ENCODE measurements at places on chromosomes 6 and 20. TPM values are rescaled to one million over a fixed set of nuclear protein-coding genes. Genes with fewer than 3 reads are reported as not detected.
A peak's percentile ranks its signal among the peaks of the same experiment; 100 is the strongest.

PROKR2 gene
- total RNA-seq, result not detected

- H3K36me3 ChIP-seq, result no peaks in the 10 kb centered on the region
- no peak for DNase-seq
- H3K27ac ChIP-seq, result no peak overlapping the region
- H3K4me3 ChIP-seq, result no peak overlapping the region
- H3K4me1 ChIP-seq, result peaks cover 29% of the 10 kb centered on the region
These were observed 5.0 kb downstream of the VSX1 start for GRCh38 chr20:25076731-25077609.

DNA sequence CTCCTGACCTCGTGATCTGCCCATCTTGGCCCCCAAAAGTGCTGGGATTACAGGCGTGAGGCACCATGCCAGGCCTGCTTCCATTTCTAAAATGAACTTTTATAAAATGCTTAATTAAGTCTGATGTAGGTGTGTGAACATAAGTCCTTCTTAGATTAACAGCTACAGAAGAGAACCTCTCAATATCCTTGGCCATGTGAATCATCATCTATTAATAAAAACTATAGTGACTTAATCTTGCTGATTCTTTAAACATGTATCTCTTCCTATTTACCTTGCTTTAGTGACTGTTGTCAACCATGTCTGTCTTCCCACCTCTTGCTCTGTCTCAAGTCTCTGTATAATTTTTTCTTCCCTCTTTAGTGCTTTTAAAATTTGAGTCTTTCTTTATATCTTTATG, 127.1 kb downstream of the JARID2 start:
- no peaks in the 10 kb centered on the region for H3K27me3 ChIP-seq
- H3K4me1 ChIP-seq, result peaks cover 77% of the 10 kb centered on the region
- DNase-seq, result no peak
- no peaks in the 10 kb centered on the region for H3K36me3 ChIP-seq
- no peak overlapping the region for H3K4me3 ChIP-seq
- H3K27ac ChIP-seq, result no peak overlapping the region

GRCh38 chr20:58616411-58616810, 34.7 kb upstream of the STX16 start:
- no peaks in the 10 kb centered on the region for H3K27me3 ChIP-seq
- no peak overlapping the region for H3K27ac ChIP-seq
- no peaks in the 10 kb centered on the region for H3K36me3 ChIP-seq

- H3K27me3 ChIP-seq, result no peaks in the 10 kb centered on the region
- H3K27ac ChIP-seq, result no peak overlapping the region
- H3K36me3 ChIP-seq, result no peaks in the 10 kb centered on the region
- no peak overlapping the region for H3K4me3 ChIP-seq
- H3K4me1 ChIP-seq, result no peaks in the 10 kb centered on the region
These were observed 48.7 kb upstream of the RSPO3 start for GRCh38 chr6:127069659-127070279.

- H3K36me3 ChIP-seq, result no peaks in the 10 kb centered on the region
- no peak overlapping the region for H3K4me3 ChIP-seq
- DNase-seq, result no peak
- H3K27me3 ChIP-seq, result no peaks in the 10 kb centered on the region
- H3K27ac ChIP-seq, result no peak overlapping the region
These were observed 44.6 kb upstream of the LRFN2 start for GRCh38 chr6:40631744-40632143.

DNA sequence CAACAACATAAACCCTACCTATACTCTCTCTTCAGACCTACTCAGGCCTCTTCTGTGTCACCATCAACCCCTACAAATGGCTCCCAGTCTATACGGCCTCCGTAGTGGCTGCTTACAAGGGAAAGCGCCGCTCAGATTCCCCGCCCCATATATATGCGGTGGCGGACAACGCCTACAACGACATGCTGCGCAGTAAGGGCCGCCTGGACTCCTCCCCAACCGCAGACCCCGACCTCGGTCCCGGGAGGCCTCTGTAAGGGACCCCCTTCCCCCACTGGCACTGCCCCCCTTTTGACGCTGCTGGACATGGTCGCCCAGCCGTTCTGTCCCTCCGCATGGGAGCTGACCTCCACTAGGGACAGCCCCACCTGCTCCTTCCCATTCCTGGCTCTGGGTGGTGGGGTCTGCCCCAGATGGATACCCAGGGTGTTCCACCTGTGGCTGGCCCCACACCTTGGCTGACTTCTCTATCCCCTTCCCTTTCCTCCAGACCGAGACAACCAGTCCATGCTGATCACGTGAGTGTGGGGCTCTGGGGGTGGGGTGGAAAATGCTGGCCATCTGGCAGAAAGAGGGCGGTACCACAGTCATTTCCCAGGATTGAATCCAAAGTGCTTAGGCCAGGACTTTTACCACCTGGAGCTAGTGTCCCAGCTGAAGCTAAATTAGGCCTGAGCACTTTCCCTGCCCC, 25.0 kb downstream of the MYH7B start:
- no peak overlapping the region for H3K27ac ChIP-seq
- no peak overlapping the region for H3K4me3 ChIP-seq
- H3K27me3 ChIP-seq, result no peaks in the 10 kb centered on the region
- no peaks in the 10 kb centered on the region for H3K4me1 ChIP-seq

NOX3 gene
- total RNA-seq, result not detected

DNA sequence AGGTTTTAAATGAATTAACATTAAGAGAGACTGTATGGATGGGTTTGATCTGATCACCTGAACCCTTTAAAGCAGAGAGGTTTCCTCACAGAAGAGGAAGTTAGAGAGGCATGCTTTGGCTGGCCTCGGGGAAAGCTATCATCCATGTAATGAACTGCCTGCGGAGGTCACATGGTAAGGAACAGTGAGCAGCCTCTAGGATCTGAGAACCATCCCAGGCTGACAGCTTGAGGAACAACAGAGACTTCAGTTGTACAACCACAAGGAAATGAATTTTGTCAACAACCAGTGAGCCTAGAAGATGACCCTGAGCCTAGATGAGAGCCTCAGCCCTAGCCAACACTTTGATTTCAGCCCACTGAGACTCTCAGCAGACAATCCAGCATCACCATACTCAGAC, 2.9 kb upstream of the COL21A1 start:
- no peak for DNase-seq
- H3K4me3 ChIP-seq, result no peak overlapping the region
- no peaks in the 10 kb centered on the region for H3K27me3 ChIP-seq
- H3K36me3 ChIP-seq, result no peaks in the 10 kb centered on the region

- no peaks in the 10 kb centered on the region for H3K36me3 ChIP-seq
- no peak overlapping the region for H3K4me3 ChIP-seq
- DNase-seq, result no peak
- H3K4me1 ChIP-seq, result no peaks in the 10 kb centered on the region
- no peaks in the 10 kb centered on the region for H3K27me3 ChIP-seq
These were observed 210.0 kb upstream of the PRDM1 start for GRCh38 chr6:105875974-105876640.

DNA sequence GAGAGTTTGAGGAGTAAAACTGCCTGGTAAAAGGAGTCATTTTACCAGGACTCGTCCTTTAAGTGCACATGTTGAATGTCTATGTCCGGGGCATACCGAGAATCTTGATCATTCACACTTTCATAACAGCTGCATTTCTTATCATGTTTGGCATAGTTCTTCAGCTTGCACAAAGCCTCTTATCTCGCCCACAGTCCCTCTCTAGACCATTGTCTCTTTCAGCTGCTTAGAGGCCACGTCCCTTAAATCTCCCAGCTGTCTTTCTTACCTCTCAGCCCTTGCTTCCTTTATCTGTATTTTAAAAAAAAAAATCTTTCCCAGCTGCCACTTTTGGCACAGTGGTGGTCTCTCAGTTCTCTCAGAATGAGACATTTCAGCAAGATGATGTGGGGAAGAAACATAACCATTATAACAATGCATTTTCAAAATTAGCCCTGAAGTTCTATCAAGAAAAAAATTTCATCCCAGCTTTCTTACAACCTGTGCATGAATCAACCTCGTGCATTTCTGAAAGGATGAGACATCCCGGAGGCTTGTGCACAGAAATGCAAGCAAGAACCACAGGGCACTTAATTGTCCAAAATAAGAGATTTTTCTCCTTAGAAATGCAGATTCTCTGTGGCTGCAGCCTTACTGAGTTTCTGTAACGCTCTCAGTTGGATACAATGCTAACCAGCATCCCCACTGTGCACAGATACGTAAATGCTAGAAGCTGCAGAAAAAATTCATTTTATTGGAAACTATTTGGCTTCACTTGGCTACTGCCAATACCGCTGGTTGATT, 24.2 kb downstream of the RBM24 start:
- H3K27ac ChIP-seq, result no peak overlapping the region
- no peak for DNase-seq
- H3K4me1 ChIP-seq, result no peaks in the 10 kb centered on the region
- H3K36me3 ChIP-seq, result no peaks in the 10 kb centered on the region
- H3K27me3 ChIP-seq, result no peaks in the 10 kb centered on the region

GRCh38 chr6:127131772-127132376, 13.4 kb downstream of the RSPO3 start:
- no peak overlapping the region for H3K27ac ChIP-seq
- no peaks in the 10 kb centered on the region for H3K27me3 ChIP-seq
- H3K4me1 ChIP-seq, result no peaks in the 10 kb centered on the region

DNA sequence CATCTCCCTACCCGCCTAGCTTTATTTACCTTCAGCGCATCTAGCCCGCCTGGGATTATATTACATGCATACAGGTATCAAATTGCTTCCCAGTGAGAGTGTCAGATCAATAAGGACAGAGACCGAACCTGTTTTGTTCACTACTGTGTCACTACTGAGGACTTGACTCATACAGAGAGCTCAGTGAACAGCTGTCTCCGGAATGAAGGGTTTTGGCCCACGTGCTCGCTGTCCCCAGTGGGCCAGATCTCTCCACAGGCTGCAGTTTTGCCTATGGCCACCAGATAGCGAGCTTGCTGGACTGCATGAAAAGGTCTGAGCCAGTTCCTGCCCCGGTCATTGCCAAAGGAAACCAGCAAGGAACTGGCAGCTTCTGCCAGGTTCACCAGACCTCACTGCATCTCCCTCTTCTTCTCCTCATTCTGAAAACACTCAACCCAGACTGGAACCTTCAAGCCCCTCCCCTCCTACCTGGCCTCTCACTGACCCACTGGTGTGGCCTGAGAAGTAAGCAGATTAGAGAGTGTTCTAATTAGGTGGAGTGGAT, 150.8 kb downstream of the ZMYND8 start:
- DNase-seq, result no peak
- peaks cover 5% of the 10 kb centered on the region for H3K4me1 ChIP-seq
- peaks cover 28% of the 10 kb centered on the region for H3K36me3 ChIP-seq
- H3K27ac ChIP-seq, result peak overlapping the region; percentile 69

BAG2 gene
- 0.38 TPM for total RNA-seq

DNA sequence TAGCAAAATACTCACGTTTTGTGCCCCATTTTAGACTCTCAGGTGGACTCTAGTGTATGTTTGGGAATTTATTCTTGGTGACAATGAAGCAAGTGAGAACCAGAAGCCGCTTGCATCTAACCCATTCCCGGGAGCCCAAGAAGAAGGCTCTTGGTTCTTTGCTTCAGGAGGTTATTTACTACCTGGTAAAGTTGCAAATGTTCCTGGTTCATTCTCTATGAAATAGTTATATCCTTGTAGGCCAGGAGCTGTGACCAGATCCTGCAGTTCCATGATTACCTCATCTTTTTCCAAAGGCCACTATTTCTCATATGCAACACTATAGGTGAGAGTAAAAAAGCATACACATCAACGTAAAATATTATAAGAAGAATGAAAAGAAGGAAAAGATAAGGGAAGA, 60.9 kb upstream of the FABP7 start:
- H3K27me3 ChIP-seq, result no peaks in the 10 kb centered on the region
- no peak for DNase-seq
- H3K27ac ChIP-seq, result no peak overlapping the region
- no peaks in the 10 kb centered on the region for H3K4me1 ChIP-seq

GRCh38 chr6:137471986-137472385, 22.2 kb downstream of the OLIG3 start:
- no peaks in the 10 kb centered on the region for H3K4me1 ChIP-seq
- no peaks in the 10 kb centered on the region for H3K27me3 ChIP-seq
- H3K27ac ChIP-seq, result no peak overlapping the region

NR2E1 gene
- total RNA-seq, result not detected

CD93 gene
- total RNA-seq, result 22.3 TPM

- H3K27me3 ChIP-seq, result no peaks in the 10 kb centered on the region
- no peak overlapping the region for H3K27ac ChIP-seq
- no peaks in the 10 kb centered on the region for H3K4me1 ChIP-seq
- H3K36me3 ChIP-seq, result no peaks in the 10 kb centered on the region
- no peak overlapping the region for H3K4me3 ChIP-seq
- DNase-seq, result no peak
These were observed 64.7 kb downstream of the AK9 start for GRCh38 chr6:109626311-109626710.

DNA sequence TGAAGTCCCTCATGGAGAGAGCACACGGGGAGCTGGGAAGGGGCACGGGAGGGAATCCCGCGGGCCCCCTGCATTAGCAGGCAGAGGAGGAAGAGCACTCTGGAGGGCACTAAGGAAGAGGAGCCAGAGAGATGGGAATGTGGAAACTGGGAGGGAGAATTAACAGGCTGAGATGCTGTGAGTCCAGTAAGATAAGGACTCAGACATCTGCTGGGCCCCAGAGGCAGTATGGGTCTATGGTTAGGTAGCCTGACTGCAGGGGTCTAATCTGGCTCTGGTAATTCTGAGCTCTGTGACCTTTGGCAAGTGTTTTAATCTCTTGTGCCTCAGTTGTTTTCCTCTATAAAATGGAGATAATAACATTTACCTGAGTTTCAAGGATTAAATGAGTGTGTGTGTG, 15.7 kb upstream of the SRSF3 start:
- H3K4me1 ChIP-seq, result peaks cover 6% of the 10 kb centered on the region
- H3K27me3 ChIP-seq, result no peaks in the 10 kb centered on the region
- H3K4me3 ChIP-seq, result no peak overlapping the region
- no peaks in the 10 kb centered on the region for H3K36me3 ChIP-seq
- no peak overlapping the region for H3K27ac ChIP-seq

DNA sequence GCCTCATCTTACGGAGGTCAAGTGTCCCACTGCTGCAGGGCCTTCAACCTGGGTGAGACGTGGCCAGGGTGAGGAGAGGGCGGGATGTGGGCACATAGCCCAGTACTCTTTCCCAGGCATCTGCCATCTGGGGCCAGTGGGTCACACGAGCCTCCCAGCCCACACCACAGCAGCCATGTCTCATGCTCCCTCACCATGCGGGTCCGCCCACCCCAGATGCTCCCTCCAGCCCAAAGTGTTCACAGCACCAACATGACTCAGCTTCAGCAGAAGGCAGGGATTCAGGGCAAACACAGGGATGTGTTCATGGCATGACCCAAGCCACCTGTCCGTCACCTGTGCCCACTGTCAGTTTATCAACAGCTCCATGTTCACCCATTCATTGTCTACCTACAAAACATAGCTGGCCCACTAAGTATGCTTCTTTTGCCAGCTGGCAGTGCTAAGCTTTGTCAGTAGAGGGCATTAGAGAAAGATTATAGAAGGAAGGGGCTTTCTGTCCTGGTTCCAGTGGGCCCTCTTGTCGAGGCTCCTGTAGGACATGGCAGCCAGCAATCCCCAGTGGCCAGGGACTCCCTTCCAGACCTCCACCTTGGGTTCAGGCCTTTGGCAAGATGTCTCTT, 109.2 kb downstream of the FOXF2 start:
- no peaks in the 10 kb centered on the region for H3K36me3 ChIP-seq
- DNase-seq, result no peak
- H3K4me1 ChIP-seq, result no peaks in the 10 kb centered on the region
- H3K27ac ChIP-seq, result no peak overlapping the region
- H3K27me3 ChIP-seq, result no peaks in the 10 kb centered on the region

FNDC1 gene
- 0.06 TPM for total RNA-seq

NDUFAF5 gene
- total RNA-seq, result 6.6 TPM

All from esophagus squamous epithelium (tissue), 5 donors.